Skin of body (tissue), 3 donors: ENCODE measurements at places on chromosomes 13 and 19. TPM values are rescaled to one million over a fixed set of nuclear protein-coding genes. Genes with fewer than 3 reads are reported as not detected.

MPV17L2 gene
- 2.3 TPM for total RNA-seq

ZNF567 gene
- total RNA-seq: 11.1 TPM

NLRP9 gene
- not detected for total RNA-seq

ZNF614 gene
- 10.4 TPM for total RNA-seq

ZNF66 gene
- total RNA-seq: 7.4 TPM

ZNF428 gene
- 28.4 TPM for total RNA-seq

POU2F2 gene
- total RNA-seq: 0.30 TPM
